Glomerular endothelial cell (primary cell): ENCODE measurements at places on chromosomes 11 and 22. TPM values are rescaled to one million over a fixed set of nuclear protein-coding genes. Genes with fewer than 3 reads are reported as not detected.

GRCh38 chr11:112744041-112744440, 217.2 kb upstream of the NCAM1 start:
- no peak for DNase-seq

DNA sequence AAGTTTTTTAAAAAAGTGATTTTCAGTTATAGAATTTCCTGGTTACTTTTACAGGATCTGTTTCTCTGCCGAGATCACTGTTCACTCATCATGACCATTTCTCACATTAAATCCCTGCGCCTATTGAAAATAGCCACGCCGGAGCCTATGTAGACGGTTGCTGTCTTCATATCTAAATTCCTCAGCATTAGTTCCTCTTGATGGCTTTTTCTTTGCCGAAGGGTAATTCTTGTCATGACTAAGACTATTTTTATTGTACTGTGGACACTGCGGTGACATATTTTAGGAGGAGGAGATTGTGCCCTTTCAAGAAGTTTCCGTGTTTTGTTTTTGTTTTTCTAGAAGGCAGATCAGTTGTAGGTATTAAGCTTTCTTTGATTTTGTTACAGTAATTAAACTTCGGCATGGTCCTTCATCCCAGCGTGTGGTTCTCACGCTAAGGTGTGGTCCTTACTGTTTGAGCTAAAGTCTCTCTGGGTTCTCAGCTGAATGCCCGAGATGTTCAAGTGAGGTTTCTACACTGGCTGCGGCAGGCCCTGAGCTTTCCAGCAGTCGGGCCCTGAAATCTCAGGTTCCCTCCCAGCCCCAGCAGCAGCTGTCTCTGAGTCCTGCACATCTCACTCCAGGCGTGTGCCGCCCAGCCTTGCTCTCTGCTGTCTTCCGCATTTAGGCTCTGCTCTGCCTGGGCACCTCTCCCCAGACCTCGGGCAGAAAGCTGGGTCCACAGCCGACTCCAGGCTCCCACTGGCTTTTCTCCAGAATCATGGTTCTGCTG, 1110.5 kb downstream of the TBC1D22A start:
- DNase-seq = no peak

GRCh38 chr11:105592035-105592434, 17.8 kb upstream of the GRIA4 start:
- no peak for DNase-seq

DNA sequence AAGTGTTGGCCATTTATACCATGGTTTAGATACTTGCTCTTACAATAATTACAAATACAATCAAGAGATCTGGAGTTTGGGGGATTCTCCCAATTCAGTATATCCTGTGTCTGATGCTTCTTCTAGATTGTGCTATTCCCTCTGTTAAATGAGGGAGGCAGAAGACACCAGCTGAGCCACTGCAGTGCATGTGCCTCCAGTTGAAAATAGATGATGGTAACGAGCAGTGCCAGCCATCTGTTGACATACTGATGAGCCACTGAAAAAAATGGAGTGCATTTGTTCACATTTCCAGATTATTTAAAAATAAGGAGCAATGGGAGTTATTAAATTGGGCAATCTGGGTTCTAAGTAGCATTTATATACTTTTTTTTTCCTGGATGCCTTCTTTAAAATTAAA, 1428.0 kb upstream of the TENM4 start:
- DNase-seq = no peak

DNA sequence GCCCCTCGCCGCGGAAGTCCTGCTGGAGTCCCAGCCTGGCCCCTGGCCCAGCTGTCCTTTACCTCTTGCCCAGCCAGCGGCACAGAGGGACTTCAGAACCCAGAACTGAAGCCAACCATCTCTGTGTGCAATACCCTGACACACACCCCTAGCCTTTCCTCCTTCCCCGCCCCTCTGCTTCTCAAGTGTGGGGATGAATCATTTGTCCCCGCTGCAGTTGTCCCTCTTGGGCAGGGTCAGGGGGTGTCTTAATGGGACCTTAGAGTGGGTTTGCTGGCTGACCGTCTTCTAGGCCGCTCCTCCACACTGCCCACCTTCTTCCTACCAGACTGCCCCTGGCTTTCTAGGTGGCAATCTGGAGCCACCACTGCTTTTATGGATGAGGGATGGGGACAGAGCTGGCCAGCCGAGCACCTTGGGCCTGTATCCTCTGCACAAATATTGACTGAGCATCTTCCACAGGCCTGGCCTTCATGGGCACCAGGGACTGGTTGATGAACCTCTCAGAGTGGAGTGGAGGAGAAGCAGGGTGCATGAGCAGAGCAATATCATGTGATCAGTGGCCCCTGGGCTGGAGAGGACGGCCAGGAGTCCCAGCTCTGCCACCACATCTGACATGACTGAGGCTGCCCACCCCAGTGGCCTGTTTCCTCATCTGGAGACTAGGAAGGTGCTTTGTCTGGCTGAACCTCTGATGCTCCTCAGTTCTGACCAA, 668 bp upstream of the CHST1 start:
- DNase-seq = no peak

GRCh38 chr22:22913989-22914388, 26.4 kb downstream of the IGLL5 start:
- no peak for DNase-seq

DNA sequence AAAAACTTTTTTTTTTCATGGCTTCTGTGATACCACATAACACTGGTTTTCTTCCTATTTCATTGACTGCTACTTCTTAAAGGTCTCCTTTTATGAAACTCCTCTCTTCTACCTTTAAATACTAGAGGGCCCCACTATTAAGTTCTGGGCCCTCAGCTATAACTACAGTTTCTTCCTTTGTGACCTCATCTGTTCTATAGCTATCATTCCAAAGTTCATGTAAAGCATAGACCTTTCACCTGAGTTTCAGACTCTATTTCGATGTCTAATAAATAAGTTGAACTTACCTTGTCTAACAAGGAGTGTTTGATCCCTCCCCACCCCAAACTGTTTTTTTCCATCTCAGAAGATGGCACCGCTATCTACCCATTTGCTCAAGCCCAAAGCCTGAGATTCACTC, 35.2 kb downstream of the PAAF1 start:
- no peak for DNase-seq

DNA sequence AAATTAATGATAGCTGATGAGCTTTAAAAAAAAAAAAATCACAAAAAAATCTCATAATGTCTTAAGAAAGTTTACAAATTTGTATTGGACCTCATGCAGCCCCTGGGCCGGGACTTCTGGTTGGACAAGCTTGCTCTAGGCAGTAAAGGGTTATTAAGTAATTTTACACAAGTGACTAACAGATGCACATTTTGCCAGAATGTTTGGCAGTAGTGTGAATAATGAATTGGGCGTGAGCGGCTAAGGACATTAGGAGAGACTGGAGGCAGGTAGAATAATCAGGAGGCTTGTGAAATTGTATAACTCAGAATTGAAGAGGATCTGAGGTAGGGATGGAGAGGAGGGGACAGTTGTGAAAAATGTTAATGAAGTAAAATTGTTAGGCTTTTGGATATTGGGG, 77.4 kb downstream of the HIPK3 start:
- no peak for DNase-seq

- peak; percentile 5 for DNase-seq
Observed at GRCh38 chr11:27839226-27839913, 139.1 kb upstream of the BDNF start.

GRCh38 chr11:124676386-124676785, 2.7 kb downstream of the SPA17 start:
- no peak for DNase-seq

DNA sequence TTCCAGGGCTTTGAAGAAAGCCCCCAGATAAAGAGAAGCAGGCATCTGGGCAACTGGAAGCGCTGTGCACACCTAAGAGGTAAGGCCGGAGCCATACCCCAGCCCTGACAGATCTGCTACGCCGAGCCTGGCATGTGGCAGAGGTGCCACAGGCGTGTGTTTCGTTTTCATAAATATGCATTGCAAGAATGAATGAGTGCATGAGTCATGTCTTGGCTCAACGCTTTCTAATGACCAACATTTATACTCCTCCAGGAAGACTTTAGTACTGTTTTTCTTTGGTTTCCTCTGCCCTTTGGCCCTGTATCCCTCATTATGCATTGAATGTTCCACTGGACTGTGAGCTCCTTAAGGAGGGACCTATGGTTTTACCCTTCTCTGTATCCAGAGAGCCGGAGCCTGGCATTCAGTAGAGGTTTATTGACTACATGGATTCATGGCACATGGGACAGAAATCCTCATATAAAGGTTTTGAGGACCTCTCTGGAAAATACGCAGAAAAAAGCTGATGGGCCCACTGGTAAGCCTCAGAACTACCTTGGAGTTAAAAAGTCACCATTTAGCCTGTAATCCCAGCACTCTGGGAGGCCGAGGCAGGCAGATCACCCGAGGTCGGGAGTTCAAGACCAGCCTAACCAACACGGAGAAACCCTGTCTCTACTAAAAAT, 38.9 kb upstream of the CSNK2A3 start:
- peak; percentile 33 for DNase-seq

GRCh38 chr22:37464181-37464580, 22.0 kb downstream of the MFNG start:
- no peak for DNase-seq

DNA sequence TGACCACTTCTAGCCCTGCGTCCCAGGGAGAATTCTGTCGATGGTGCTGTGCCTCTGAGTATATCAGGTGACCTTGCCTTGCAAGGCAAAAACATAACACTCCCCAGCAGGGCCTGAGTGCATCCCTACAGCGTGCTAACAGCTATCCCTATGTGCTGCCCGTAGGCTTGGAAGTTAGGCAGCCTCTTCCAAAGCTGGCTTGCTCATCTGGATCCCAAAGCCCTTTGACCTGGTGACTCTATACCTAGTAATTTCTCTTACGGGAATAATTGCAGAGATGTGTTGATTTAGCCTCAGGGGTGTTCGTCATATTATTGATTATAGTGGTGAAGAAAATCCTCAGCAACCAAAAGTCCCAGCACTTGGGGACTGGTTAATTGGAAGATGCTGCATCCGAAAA, 32.6 kb upstream of the CRYBB3 start:
- DNase-seq = no peak

DNA sequence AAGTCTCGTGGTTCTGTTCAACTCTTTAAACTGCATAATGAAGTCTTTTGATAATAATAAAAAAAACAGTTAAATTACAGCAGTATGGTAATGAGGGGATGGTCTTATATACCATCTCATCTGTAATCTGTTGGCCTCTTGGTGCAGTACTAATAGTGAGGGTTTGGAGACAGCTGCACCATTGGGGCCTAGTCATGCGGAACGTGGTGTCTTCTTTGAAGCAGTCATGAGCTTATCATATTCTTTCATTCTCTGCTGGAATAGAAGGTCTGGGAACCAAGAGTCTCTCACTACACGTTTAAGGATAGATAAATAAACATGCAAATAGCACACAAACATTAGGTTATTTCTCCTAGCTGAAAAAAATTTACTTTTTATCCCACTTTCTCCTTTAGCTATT, 40.9 kb upstream of the OR9Q1 start:
- DNase-seq = no peak

- DNase-seq = no peak
Observed at GRCh38 chr11:1327064-1327460, 17.6 kb upstream of the TOLLIP start.

- no peak for DNase-seq
Observed at GRCh38 chr22:39514373-39514973, 5.9 kb upstream of the ATF4 start.

- no peak for DNase-seq
Observed at GRCh38 chr22:24435861-24436371, 8.5 kb downstream of the ADORA2A start.

DNA sequence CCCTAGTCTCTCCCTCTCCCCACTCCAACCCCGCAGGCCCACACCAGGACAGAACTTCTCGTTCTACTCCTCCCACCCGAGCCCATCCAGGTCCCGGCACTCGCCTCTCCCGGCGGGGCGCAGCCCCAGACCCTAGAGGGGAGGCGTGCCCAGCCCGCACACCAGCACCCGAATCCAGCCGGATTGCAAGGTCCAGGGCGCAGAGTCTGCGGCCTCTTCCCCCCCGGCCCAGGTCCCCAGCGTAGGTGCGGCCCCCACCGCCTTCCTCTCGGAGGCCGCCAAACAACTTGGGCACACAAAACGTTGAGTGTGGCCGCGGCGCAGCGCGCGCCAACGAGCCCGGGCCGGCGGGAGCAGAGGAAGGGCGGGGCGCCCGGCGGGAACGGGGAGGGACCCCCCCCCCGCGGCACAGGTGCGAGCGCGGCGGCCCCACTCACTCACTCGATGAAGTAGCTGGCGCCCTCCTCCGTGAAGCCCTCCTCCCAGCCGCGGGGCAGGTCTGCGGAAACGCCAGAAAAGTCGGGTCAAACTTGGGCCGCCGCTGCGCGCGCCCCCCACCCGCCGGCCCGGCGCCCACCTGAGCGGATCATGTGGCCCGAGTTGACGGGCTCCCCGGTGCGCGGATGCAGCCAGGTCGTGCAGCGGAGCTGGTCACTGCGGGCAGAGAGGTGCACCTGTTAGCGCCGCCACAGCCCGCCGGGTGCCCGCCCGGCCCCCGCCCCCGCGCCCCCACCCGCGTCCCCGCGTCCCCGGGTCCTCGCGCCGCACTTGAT, 480 bp downstream of the PLEKHA7 start:
- no peak for DNase-seq

CHRM1 gene
- total RNA-seq = not detected in 2 replicates

UCP3 gene
- 0.10 and 1.4 TPM in 2 replicates for total RNA-seq

ACRV1 gene
- total RNA-seq = not detected in 2 replicates

MMP13 gene
- not detected in 2 replicates for total RNA-seq

CDC42EP2 gene
- 48.0 and 56.5 TPM in 2 replicates for total RNA-seq

SLC22A6 gene
- total RNA-seq = not detected in 2 replicates
